T-helper 2 cell (primary cell): ENCODE measurements at places on chromosomes 6 and 20.

DNA sequence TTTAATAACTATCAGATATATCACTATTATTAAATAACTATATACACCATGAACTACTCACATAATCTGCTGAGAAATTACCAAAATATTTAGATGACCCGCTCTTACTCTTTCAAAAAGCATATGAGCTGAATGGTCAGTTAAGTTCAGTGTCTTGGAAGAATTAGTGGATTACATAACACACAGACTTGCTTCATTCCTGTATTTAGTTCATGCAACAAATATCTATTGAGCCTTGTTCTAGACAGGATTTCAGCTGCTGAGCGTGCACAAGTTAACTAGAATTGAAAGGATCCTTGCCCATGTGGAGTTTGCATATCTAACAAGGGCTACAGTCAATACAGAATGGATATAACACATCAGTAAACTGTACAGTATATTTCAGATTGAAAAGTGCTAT, 566.2 kb downstream of the CBLN4 start:
- DNase-seq: no peak

GRCh38 chr6:49333345-49334125, 129.5 kb downstream of the MMUT start:
- no peak for DNase-seq

- no peak for DNase-seq
These were observed 174.1 kb downstream of the IBTK start for GRCh38 chr6:82073484-82073883.

DNA sequence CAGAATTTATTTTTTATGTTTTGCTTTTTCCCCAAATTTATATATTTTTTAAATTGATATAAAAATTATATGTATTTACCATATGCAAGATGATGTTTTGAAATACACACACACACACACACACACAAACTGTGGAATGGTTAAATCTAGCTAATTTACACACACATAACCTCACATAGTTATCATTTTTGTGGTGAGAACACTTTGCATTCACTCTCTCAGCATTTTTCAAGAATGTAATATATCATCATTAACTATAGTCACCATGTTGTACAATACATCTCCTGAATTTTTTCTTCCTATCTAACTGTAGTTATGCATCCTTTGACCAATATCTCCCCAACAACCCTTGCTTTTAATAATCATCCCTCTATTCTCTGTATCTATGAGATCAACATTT, 52.2 kb downstream of the GFRAL start:
- no peak for DNase-seq

GRCh38 chr20:51725584-51726176, 42.5 kb downstream of the ATP9A start:
- DNase-seq: no peak
